Common myeloid progenitor, CD34-positive (primary cell): ENCODE measurements at places on chromosomes 1 and 21.

DNA sequence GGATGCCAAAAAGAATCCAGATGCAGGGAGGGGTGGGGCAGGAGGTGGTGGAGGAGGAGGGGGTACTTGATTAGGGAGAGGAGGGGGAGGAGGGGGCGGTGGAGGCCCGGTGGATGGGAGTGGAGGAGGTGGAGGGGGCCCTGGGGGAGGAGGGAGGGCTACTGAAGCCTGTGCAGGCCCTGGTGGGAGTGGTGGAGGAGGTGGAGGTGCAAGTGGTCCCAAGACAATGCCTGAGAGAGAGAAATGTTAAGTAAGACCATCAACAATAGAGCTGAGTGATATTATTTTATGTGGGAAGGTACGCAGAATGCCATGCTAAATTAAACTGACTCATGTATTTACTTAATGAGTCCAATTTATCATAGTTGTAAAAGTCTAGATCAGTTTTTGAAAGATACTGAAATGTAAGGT is 86.8 kb upstream of the LBR start:
- no peak for DNase-seq

DNA sequence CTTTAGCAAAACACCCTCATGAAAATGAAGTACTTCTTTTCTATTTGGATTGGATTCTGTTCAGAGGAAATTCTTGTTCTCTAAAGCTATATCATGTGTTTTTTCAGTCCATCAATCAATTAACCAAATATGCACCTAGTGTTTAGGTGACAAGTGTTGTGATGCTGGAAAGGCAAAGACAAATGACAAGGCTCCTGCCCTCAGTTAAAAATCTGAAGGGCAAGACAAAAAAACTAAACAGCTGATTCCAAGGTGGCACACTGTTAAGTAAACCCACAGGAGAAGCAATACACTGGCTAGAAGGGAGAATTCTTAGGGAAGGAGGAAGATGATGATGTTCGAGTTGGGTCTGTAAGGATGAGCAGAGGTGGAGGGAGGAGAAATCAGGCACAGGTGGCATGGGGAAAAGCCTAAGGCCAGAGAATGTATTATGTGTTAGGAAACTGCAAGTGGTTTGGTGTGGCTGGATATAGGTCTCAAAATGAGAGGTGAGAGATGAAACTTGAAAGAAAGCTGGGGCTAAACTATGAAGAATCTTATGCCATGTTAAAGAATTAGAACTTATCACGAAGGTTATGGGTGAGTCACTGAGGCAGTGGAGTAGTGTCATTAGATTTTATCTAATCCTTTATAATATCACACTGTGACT is 51.8 kb upstream of the GFI1 start:
- no peak for DNase-seq

DNA sequence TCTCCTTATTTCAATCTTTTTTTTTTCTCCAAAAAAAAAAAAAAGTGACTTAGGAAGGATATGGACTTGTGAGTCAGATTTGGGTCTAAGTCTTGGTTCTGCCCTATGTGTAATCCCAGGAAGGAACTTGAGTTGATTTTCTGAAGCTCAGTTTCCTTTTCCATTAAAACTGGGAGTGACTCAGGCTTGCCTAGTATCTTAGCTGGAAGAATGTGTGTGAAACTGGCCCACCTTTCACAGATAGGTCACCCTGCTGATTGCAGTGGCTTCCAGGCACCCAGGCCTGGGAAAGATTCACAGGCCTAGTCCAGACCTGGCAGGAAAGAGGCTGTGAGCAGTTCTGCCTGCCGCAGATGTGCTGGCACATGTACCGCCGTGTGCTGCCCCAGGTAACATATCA is 218.3 kb upstream of the HOOK1 start:
- no peak for DNase-seq

DNA sequence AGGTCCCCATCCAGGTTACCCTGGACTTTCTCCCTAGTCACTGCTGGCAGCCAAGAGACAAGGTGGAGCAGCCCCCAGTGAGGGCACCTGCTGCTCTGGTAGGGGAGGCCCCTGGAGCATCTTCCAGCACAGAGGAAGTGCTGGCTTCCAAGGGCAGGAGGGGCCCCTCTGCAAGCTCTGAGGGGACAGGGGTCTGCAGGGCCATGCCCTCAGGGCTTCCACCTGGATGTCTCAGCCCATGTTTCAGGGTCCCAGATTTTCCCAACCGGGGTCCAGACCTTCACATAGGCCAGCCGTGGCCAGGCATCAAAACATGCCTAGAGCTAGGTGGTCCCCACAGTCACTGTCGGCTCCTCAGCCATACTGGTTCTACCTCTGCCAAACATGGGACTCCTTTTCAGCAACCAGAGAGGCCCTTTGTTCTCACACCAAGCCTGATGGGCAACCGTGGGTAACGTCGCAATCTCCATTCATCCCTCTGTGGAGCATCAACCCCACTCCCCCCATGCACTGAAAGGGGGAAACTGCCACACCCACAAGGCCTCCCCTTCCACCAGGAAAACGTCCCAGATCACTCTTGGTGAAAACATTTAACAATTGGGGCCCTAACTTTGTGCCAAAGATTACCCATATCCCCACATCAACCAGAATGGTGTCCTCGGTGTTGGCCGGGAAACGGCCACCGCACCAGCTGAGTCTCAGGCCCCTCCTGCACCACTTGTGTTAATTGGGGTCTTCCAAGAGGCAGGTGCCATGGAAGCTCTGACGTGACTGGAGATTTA is 1.9 kb upstream of the COL6A2 start:
- no peak for DNase-seq

GRCh38 chr1:28329395-28330153 is 734 bp downstream of the MED18 start:
- peak; percentile 52 for DNase-seq
